ENCODE measurements at places on chromosomes 6 and 20.

DNA sequence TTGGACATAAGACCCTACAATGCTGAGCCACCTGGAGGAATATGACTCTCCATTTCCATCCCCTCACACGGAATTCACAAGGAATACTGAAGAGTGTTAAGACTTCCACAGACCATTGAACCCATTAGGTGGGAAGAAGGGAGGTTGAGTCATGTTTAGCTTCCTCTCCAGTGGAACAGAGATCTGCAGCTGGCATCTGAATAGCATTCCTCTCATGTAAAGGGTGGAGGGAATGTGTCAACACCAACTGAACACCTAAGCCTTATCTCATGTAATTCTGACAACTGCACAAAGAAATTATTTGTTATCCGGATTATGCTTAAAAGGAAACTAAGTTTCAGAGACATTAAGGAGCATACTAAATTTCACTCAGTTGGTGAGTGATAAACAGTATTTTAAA is 705.9 kb downstream of the MAFB start:
- H3K27ac ChIP-seq, result no peak overlapping the region
- no peaks in the 10 kb centered on the region for H3K27me3 ChIP-seq
- H3K36me3 ChIP-seq, result no peaks in the 10 kb centered on the region
- no peaks in the 10 kb centered on the region for H3K4me1 ChIP-seq
- no peak overlapping the region for H3K4me3 ChIP-seq

GRCh38 chr6:136103763-136104311 is 146.3 kb downstream of the MTFR2 start:
- H3K27ac ChIP-seq, result no peak overlapping the region
- peaks cover 14% of the 10 kb centered on the region for H3K27me3 ChIP-seq
- H3K4me1 ChIP-seq, result no peaks in the 10 kb centered on the region
- no peak for DNase-seq
- H3K36me3 ChIP-seq, result no peaks in the 10 kb centered on the region

GRCh38 chr6:39389484-39389767 is 66.9 kb upstream of the KCNK16 start:
- H3K27ac ChIP-seq, result no peak overlapping the region
- H3K4me3 ChIP-seq, result no peak overlapping the region
- DNase-seq, result no peak
- peaks cover 17% of the 10 kb centered on the region for H3K27me3 ChIP-seq
- no peaks in the 10 kb centered on the region for H3K4me1 ChIP-seq
- no peaks in the 10 kb centered on the region for H3K36me3 ChIP-seq

DNA sequence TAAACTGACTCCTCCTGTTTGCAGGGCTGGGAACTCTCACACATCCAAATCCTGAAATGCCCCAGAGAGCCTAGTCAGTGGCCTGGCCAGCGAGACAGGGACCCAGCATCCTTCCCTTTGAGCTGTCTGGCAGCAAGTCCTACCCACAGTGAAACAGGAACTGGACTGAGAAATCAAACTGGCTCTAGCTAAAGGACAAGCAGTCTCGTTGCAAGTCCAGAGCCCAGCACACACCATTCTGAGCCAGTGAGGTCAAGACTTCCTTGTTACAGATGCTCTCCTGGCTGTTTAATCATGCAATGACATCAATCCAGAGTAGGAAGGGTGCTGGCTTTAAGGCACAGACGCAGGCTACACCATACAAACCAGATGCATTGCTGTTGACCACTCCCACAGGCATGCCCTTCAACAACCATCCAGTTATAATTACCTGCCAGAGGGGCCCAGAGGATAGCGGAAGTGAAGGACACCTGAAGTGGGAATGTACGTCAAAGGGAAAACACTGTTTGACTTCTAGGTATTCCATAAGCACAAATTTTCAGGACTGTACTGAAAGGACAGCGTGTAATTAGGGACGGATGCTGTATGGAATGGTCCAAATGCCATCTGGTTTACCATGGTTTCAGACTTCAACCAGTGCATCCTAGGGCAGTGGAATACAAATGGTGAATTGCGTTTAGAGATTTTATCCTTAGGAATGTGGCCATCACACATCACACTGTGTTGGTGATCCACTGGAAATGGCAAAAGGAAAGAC is 114.4 kb downstream of the SLC23A2 start:
- no peak overlapping the region for H3K27ac ChIP-seq
- peaks cover 2% of the 10 kb centered on the region for H3K4me1 ChIP-seq
- no peak for DNase-seq
- H3K4me3 ChIP-seq, result no peak overlapping the region

DNA sequence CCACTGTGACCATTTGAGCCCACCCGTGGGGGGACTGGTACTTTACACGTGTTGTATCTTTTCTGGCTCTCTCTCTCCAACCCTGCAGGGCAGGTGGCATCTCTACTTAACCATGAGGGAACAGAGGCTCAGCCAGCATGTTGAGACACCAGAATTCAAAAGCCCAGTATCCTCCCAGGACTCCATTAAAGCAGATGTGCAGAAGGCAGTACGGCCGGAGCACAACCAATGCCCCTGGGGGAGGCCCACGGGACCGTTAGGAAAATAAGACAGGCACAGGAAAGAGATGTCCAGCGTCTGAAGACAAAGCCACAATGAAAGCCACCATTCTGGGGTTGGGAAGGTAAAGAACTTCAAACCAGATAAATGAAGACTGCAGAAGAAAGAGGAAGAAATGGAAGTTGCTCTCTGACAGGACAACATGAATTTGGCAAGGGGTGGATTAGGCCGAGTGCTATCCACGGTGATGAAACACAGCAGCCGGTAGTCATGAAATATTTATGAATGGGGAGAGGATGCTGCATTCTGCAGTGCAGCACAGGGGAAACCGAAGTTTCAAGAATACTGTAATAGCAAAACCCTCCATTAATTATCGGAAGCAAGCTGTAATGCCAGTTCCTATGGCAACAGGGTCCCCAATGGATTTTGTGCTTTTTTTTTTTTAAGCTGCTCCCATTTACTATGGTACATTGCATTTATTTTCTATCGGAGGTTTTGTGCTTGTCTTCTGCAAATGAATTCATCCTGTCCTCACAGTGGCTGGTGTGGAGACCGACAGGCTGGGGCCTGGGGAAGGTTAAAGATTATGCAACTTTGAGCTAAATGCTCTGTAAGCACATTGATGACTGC is 179.4 kb downstream of the NRN1 start:
- no peak overlapping the region for H3K4me3 ChIP-seq
- peaks cover 31% of the 10 kb centered on the region for H3K4me1 ChIP-seq
- H3K27me3 ChIP-seq, result no peaks in the 10 kb centered on the region
- H3K27ac ChIP-seq, result no peak overlapping the region
- peaks cover 3% of the 10 kb centered on the region for H3K36me3 ChIP-seq
- DNase-seq, result no peak

DNA sequence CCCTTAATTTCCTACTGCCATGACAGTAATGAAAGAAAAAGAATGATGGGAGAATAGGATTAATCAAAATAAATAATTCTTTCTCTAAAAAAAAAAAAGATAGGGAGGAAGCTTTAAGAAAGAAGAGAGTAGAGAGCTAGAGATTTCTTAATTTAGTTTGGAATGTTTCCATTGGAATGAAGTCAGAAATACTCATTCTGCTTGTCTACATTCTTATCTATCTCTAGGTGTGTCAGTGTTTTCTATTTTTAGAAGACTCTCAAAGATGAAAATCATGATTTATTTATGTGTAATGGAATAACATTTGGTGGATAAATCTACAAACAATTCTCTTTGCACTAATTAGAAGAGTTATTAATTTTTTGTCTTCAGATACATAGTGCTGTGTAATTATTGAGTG is 38.0 kb upstream of the HIVEP1 start:
- H3K27me3 ChIP-seq, result no peaks in the 10 kb centered on the region
- no peaks in the 10 kb centered on the region for H3K36me3 ChIP-seq
- no peak overlapping the region for H3K27ac ChIP-seq
- no peak overlapping the region for H3K4me3 ChIP-seq
- DNase-seq, result no peak
- peaks cover 12% of the 10 kb centered on the region for H3K4me1 ChIP-seq

DNA sequence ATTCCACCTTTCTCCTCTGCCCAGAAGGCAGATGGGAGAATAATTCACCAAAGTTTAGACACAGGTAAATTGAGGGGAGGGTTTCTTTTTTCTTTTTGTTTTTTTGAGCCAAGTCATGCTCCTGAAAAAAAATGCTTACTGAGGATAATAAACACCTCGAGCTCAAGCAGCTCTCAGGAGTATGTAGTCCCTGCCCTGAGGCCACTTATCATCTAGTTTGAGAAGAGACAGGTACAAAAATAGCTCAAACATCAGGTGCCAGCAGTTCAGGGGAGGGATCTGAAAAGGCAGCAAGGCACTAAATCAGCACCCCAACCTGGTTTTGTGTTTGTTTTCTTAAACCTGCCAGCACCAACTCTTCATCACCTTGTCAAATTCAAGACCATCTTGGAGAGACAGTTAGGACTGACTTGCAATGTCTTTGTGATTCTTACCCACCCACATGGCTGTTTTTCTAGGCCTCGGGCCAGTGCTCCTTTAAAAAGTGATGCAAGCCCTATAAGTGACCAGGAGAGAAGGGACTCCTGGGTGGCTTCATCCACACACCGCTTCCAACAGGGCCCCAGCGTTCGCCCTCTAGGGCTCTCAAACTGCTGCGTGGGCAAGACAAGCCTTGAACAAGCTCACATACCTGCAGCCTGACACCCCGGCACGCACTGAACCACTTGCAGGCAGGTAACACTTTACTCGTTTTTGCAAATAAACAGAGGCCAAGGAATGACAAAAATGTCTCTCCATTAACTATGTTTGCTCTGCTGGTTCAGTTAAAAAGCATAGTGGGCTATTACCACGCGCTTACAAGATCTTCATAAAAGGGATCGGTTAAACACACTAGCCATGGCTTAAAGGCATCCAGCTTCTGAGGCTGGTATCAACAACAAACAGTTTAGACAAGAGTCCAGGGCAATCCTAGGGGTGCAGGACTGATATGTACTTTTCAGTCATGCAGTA is 13.9 kb downstream of the JAG1 start:
- H3K27me3 ChIP-seq, result peaks cover 51% of the 10 kb centered on the region
- H3K27ac ChIP-seq, result no peak overlapping the region
- no peaks in the 10 kb centered on the region for H3K36me3 ChIP-seq
- no peak overlapping the region for H3K4me3 ChIP-seq
- H3K4me1 ChIP-seq, result no peaks in the 10 kb centered on the region

- H3K27me3 ChIP-seq, result peaks cover 4% of the 10 kb centered on the region
- DNase-seq, result no peak
- peaks cover 4% of the 10 kb centered on the region for H3K4me1 ChIP-seq
- no peak overlapping the region for H3K4me3 ChIP-seq
- no peaks in the 10 kb centered on the region for H3K36me3 ChIP-seq
Measured at GRCh38 chr6:40719671-40720374, 132.7 kb upstream of the LRFN2 start.

DNA sequence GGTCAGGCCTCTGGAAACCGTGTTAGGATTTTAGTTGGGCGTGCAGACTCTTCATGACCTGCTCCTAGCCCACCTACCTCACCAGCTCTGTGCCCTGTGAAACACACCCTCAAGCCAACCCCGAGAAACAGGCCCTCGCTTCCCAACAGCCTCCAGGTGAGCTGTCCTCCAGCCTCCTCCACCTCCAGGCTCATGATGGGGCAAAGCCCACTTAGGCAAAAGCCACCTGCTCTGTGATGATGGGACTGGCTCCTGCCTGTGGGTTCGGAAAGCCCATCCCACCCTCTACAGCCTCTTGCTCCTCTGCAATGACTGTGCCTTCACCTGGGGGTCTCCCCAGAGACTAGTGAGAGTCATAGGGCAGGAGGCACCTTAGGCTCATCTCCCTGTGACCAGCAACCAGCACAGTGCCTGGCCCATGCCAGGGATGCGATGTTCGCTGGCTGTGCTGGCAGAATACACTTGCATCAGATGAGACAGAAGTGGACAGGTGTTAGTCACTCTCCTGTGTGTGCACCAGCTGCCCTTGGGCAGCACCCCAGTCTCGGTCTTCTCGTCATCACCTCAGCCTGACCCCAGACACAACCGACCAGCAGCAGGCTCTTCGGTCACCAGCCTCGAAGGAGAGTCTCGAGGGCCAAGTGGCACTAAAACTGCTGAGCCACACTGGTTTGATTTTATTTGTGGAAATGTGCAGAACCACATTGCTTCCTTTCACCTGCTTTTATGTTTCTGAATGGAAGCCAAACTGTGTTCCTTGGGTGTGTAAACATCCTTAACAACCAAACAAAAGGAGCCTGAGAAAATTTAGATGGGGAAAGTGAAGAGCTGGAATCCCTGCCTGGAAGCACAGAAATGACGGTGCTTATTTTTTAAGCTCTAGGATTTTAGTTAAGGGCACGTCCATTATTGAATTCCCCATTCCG is 10.7 kb downstream of the PXDC1 start:
- H3K27me3 ChIP-seq, result peaks cover 7% of the 10 kb centered on the region
- H3K4me3 ChIP-seq, result no peak overlapping the region
- no peak for DNase-seq
- peaks cover 23% of the 10 kb centered on the region for H3K4me1 ChIP-seq
- H3K36me3 ChIP-seq, result no peaks in the 10 kb centered on the region
- no peak overlapping the region for H3K27ac ChIP-seq

- H3K4me3 ChIP-seq, result no peak overlapping the region
- no peak for DNase-seq
- H3K4me1 ChIP-seq, result peaks cover 37% of the 10 kb centered on the region
- H3K27me3 ChIP-seq, result peaks cover 51% of the 10 kb centered on the region
- H3K27ac ChIP-seq, result no peak overlapping the region
Measured at GRCh38 chr6:85455471-85456026, 5.7 kb downstream of the NT5E start.

DNA sequence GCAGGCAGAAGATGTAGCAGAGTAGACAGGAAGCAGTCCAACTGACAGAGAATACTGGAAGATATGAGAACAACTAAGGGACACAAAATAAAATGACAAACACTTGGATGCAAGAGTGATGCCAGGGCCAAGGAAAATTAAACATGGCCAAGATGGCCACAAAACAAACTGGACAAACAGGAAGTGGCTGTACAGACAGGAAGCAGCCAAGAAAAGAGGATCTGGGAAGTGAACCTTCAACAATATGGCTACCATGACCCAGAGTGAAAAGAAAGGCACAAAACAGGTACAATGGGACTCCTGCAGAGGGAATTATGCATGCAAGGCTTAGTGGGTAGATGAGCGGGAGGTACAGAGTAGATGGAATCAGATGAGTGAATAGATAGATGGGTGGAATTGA is 29.1 kb downstream of the HLA-DPB1 start:
- H3K36me3 ChIP-seq, result peaks cover 11% of the 10 kb centered on the region
- peaks cover 80% of the 10 kb centered on the region for H3K27me3 ChIP-seq
- no peak overlapping the region for H3K4me3 ChIP-seq
- no peaks in the 10 kb centered on the region for H3K4me1 ChIP-seq
- DNase-seq, result no peak

- H3K27me3 ChIP-seq, result no peaks in the 10 kb centered on the region
- no peak for DNase-seq
- H3K27ac ChIP-seq, result no peak overlapping the region
- no peak overlapping the region for H3K4me3 ChIP-seq
- peaks cover 27% of the 10 kb centered on the region for H3K36me3 ChIP-seq
Measured at GRCh38 chr6:105804424-105804823, 281.7 kb upstream of the PRDM1 start.

GRCh38 chr6:162178666-162179065 is 548.9 kb downstream of the PRKN start:
- no peaks in the 10 kb centered on the region for H3K36me3 ChIP-seq
- no peak for DNase-seq
- H3K4me1 ChIP-seq, result peaks cover 12% of the 10 kb centered on the region
- no peak overlapping the region for H3K27ac ChIP-seq
- H3K4me3 ChIP-seq, result no peak overlapping the region
- no peaks in the 10 kb centered on the region for H3K27me3 ChIP-seq
